ENCODE measurements at places on chromosomes 2 and 18.

DNA sequence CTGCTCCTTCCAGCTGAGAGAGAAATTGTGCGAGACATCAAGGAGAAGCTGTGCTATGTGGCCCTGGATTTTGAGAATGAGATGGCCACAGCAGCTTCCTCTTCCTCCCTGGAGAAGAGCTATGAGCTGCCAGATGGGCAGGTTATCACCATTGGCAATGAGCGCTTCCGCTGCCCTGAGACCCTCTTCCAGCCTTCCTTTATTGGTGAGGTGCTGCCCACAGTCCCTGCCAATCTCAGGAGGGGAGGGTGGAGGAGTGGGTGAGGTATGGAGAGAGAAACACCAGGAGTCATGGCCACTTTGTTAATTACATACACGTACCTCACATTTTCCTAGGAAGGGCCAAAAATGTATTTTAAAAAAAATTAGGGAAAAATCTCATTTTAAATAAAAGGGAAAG, 12.0 kb upstream of the DGUOK start:
- no peak for DNase-seq

DNA sequence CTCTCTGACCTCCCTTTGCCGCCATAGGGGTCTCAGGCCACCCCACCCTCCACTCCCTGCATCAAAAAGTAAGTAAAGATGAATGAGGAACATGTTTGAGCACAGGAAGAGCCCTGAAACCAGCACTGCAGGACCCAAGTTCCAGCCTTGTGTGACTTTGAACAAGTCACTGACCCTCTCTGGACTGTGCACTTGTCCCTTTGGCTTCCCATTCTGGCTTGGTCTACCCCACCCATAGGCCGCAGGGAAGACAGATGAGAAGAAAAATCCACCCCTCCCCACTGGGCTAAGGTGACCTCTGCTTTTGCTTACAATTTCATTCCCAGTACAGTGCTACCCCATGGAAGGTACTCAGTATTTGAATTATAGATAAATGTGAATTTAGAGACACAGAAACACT, 43.8 kb downstream of the TMEM17 start:
- DNase-seq, result no peak

DNA sequence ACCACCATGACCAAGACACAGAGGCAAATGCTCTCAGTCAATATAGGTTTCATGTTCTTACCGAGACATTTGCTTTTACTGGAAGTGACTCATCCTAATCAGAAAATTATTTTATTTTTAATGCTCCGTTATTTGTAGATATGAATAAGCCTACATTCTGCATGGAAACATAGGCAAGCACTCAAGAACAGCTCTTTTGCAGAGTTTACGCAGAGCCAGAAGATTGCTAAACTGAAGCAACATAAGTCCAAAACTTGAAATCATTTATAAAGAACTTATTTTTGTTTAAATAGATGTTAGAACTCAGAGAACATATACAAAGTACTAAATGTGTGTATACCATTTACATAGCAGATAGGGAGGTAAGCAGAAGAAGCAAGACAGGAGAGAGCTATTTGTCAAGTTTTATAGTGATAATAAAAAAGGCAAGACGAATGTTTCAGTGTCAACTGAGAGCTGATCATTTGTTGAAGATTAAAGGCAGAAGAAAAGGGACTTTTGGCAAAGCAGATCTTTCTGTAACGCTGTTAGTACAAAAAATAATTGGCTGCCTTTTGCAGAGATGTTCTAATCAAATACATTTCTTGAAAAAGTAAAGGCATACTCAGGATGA, 12.4 kb upstream of the PPP1R1C start:
- DNase-seq, result no peak

GRCh38 chr2:20438334-20439192, 8.3 kb upstream of the RHOB start:
- no peak for DNase-seq

DNA sequence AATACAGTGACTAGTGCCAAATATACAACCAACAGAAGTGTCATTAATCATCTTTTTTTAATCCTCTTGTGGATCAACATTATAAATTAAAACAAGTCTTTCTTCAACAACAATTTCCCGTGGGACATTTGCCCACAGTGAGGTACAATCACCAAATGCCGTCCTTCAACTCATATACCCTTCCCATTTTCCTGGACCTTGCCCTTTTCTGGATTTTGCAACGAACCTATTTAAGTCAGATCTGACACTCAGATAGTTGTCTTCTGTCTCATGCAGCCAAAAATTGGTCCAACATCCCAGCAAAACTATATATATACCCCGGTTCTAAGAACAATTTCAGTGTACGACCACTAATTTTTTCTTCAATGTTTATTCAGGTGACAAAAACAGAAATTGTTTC, 324.0 kb downstream of the DSEL start:
- no peak for DNase-seq

GRCh38 chr2:226540204-226540994, 259.2 kb downstream of the IRS1 start:
- no peak for DNase-seq

DNA sequence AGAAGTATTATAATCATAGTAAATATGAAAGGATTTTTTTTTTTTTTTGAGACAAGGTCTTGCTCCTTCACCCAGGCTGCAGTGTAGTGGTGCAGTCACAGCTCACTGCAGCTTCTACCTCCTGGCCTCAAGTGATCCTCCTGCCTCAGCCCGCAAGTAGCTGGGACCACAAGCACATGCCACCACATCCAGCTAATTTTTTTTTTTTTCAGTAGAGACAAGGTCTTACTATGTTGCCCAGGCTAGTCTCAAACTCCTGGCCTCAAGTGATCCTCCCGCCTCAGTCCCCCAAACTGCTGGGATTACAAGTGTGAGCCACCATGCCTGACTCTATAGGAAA, 301.6 kb upstream of the STON1 start:
- peak; percentile 22 for DNase-seq

DNA sequence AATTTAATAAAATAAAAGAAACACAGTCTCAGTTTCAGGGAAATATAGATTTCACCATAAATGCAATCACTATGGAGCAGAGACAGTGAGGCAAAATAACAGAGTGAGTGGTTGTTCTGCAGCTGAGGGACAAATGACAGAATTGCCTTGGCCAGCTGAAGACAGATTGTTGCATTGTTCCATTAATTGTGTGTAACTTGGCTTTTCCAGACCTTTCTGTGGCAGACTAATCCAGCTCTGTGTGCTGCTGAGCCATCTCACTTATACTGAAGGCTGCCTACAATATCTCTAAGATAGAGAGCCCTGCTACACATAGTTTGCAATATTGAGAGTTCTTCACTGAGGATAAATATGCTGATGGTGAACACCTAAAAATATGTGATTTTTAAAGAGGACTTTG, 11.5 kb downstream of the LRRTM1 start:
- no peak for DNase-seq

GRCh38 chr18:12271376-12272235, 17.4 kb downstream of the CIDEA start:
- DNase-seq, result peak; percentile 83

DNA sequence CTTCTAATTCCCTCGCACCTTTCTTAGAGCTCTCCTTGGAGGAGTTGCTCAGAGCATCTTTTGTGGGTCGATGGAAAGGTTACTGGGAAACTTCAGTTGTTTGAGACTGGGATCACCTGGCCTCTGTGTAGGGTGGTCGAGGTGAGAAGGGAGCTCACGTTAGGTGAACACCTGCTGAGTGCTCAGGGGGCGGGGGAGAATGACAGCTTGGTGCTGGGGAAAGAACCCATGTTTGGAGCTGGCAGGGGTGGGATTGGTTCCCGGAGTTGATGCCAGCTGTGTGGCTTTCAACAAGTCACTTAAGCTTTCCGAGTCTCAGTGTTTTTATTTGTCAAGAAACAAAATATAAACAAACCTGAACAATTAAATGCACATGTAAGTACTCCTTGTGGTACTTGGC, 122.3 kb downstream of the GLI2 start:
- no peak for DNase-seq

- DNase-seq, result no peak
These were observed 32.8 kb upstream of the MC5R start for GRCh38 chr18:13791181-13791580.

DNA sequence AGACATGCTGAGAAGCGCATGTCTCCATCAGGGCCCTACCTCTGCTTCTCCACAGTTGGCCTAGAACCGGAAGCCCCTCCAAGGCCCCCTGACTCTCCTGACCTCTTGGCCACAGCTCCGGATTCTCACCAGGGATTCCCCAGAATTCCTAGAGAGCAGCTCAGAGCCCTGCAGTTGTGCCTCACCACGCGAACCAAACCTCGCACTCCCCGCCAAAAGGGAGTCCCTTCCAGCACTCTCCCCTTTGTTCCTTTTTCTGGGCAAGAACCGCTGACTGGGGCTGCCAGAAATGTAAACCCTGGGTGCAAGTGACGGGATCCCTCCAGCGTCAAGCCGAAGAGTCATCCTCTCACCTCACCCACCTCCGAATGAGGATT, 36.7 kb downstream of the AFF3 start:
- DNase-seq, result no peak

DNA sequence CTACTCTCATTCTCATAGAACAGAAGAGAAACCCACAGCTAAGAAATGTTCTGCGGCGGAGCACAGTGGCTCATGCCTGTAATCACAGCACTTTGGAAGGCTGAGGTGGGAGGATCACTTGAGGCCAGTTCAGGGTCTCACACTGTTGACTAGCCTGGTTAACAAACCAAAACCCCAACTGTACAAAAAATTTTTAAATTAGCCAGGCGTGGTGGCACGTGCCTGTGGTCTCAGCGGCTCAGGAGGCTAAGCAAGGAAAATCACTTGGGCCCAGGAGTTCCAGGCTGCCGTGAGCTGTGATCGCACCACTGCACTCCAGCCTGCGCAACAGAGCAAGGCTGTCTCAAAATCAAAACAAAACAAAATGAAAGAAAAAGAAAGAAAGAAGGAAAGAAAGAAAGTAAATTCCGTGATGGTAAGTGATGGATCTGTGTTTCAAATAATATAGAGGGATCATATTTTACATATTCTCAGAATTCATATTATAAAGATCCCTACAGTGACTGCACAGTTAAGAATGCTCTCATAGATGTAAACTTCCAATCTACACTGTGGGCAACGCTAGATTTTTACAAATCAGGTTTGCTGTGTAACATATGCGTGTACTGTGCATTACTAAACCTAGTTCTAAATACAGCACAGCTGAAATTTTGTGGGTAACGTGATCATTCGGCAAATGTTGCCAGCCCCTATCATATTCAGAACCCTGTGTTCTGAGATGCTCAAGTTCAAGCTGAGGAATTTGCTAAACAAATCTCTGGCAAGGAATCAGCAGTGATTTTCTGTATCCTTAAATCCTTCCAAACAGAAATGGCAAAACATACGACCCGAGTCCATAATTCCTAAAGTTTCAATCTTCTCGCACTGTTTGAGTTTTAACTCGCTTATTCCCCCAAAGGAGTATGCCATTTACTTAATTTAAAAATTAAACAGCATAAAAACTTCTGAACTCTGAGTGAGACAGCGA, 1.2 kb upstream of the RAB12 start:
- no peak for DNase-seq

- DNase-seq, result no peak
These were observed 56.9 kb downstream of the MCFD2 start for GRCh38 chr2:46858702-46859090.

- no peak for DNase-seq
These were observed 3.3 kb downstream of the SH3BP4 start for GRCh38 chr2:234955091-234955591.

DNA sequence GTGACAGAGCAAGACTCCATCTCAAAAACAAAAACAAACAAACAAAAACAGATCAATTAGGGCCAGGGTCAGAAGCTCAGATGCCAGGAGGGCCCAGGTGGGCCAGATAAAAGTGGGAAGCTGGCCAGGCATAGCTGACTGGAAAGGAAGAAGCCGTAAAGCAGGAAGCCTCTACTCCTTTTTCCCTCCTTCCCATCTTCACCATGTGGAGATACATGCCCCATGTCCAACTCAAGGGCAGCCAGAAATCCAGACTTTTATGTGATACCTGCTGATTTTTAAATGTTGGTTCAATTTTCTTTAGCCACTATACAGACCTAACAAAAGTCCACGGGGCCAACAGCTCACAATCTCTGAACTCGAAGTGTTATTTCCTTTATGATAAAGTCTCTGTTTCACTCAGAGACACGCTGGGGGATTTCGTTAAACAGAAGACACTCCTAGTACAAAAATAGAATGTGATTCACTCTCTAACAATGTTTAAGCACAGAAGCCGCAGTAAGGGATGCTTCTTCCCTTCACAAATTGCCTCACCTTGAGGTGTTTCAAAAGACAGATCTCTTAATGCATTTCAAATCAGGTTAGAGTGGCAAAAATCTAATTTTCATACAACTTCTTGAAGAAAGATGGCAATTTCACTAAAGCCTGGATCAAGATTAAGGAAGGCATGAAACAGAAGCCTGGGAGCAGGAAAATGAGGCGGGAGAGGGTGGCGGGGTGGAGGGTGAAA, 14.0 kb downstream of the TMEM247 start:
- DNase-seq, result no peak

- DNase-seq, result no peak
These were observed 266.6 kb upstream of the SIX2 start for GRCh38 chr2:45275806-45276205.

GRCh38 chr2:117820444-117820843, 6.0 kb downstream of the DDX18 start:
- DNase-seq, result no peak

GRCh38 chr2:215032153-215032552, 106.3 kb downstream of the ABCA12 start:
- DNase-seq, result no peak

- DNase-seq, result no peak
These were observed 141.5 kb upstream of the FN1 start for GRCh38 chr2:215577356-215577755.

DNA sequence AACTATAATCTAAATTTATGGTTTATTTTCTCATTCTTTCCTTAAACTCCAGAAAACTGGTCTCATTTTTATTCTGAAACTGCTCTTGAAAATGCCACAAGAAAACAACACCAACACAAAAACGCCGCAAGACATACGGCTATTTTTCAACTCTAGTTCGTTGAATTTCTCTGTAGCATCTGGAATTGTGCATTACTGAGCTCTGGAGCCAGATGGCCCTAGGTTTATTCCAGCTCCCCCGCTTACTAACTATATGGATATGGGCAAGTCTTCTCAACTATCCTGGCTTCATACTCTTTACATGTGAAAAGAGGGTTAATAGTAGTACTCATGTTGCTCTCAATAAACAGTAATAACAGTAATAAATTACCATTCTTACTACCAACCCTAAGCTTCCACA, 19.9 kb downstream of the FAM98A start:
- no peak for DNase-seq
